Osteocyte (in vitro differentiated cells): ENCODE measurements at places on chromosomes 11 and 22. TPM values are rescaled to one million over a fixed set of nuclear protein-coding genes. Genes with fewer than 3 reads are reported as not detected.
A peak's percentile ranks its signal among the peaks of the same experiment; 100 is the strongest.

GLB1L2 gene
- total RNA-seq: 0.21 TPM in 1 of 2 replicates, not detected in the other

CARD16 gene
- total RNA-seq: 1.5 and 1.9 TPM in 2 replicates

DNA sequence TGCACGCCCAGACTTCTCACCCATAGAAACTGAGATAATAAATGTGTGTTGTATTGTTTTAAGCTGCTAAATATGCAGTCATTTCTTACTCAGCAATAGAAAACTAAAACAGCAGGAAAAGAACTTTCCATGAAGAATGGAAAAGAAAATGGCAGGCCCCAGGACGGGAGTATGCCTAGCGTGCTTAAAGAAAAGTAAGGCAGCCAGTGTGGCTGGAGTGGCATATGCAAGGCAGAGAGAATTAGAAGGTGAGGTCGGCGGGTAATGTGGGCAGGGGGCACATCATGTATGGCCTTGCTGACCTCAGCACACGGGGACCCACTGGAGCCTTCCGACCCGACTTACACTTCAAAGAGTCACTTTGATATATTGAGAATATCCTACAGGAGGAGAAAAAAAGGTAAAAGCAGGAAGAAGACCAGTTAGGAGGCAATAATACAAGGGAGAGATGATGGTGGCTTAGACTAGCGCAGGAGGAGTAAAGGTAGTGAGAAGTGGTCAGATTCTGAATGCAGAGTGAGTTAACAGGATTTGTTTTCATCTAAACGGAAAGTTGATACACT, 20.5 kb downstream of the TBRG1 start:
- H3K4me3 ChIP-seq: no peak overlapping the region
- no peaks in the 10 kb centered on the region for H3K27me3 ChIP-seq
- H3K4me1 ChIP-seq: peaks cover 4% of the 10 kb centered on the region
- H3K36me3 ChIP-seq: no peaks in the 10 kb centered on the region

- no peak overlapping the region for H3K4me3 ChIP-seq
- no peak for DNase-seq
- H3K27me3 ChIP-seq: no peaks in the 10 kb centered on the region
- H3K27ac ChIP-seq: no peak overlapping the region
- peaks cover 22% of the 10 kb centered on the region for H3K36me3 ChIP-seq
Measured at GRCh38 chr11:73866095-73866579, 10.5 kb downstream of the COA4 start.

DNA sequence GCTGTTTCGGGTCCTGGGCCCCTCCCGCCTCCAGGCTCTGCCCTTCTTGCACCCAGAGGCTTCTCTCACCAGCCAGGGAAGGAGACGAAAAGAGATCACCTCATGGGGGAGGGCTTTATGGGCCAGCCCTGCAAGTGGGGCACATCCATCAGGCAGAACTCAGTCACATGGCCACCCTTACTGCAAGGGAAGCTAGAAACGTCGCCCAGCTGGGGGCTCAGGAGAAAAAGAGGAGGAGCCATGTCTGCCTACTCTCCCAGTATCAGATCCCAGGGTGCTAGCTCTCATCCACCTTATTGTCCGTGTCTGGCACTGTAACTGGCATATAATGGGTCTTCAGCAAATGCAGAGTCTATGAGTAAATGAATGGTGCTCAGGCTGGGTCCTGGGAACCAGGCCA, 24.2 kb downstream of the MFNG start:
- no peak for DNase-seq
- H3K27me3 ChIP-seq: peaks cover 30% of the 10 kb centered on the region
- H3K27ac ChIP-seq: no peak overlapping the region

- no peaks in the 10 kb centered on the region for H3K36me3 ChIP-seq
- DNase-seq: no peak
- H3K4me3 ChIP-seq: no peak overlapping the region
- no peaks in the 10 kb centered on the region for H3K27me3 ChIP-seq
- peaks cover 21% of the 10 kb centered on the region for H3K4me1 ChIP-seq
Measured at GRCh38 chr11:130022799-130023198, 20.2 kb upstream of the PRDM10 start.

DNA sequence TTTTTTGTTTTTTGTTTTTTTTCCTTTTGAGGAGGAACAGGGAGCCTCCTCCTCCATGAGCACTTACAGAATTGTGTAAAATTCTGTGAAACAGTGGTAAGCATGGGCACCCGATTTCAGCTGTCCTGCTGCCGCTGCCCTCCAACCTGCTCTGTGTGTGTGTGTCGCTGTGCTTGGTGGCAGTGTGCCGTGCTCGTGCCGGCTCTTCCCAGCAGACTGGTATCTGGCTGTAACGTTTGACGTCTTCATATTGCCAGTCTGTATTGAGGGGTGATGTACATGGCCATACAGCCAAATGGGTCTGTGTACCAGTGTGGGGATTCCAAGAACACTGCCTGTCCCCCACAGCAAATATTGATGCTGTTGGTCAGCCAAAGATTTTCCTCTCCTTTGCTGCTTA, 97.1 kb downstream of the CWC15 start:
- H3K27me3 ChIP-seq: no peaks in the 10 kb centered on the region
- peak overlapping the region; percentile 98 for H3K27ac ChIP-seq
- H3K4me3 ChIP-seq: no peak overlapping the region
- peaks cover 51% of the 10 kb centered on the region for H3K36me3 ChIP-seq

GRCh38 chr22:33831207-33831606, 89.1 kb downstream of the LARGE1 start:
- no peak for DNase-seq
- no peak overlapping the region for H3K4me3 ChIP-seq
- H3K27me3 ChIP-seq: no peaks in the 10 kb centered on the region
- no peak overlapping the region for H3K27ac ChIP-seq
- H3K4me1 ChIP-seq: no peaks in the 10 kb centered on the region
- H3K36me3 ChIP-seq: no peaks in the 10 kb centered on the region

DNA sequence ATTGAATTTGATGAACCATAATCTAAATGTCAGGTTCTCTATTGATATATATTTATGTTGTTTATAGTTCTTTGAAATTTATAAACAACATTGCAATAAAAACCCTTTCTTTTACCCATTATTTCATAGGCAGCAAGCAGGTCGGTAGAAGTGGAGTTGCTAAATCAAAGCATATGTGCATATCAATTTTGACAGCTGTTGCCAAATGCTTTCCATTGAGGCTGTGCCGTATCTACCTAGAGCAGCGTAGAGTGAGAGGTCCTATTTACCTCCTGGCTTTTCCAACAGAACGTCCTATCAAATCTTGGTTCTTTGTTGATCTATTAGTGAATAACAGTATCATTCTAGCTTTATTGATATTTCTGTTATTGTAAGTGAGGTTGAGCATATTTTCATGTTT, 77.5 kb upstream of the SLC22A12 start:
- no peak overlapping the region for H3K27ac ChIP-seq
- no peaks in the 10 kb centered on the region for H3K36me3 ChIP-seq
- no peak for DNase-seq
- no peaks in the 10 kb centered on the region for H3K4me1 ChIP-seq
- no peak overlapping the region for H3K4me3 ChIP-seq

GP1BB gene
- total RNA-seq: 28.6 and 34.1 TPM in 2 replicates

DNA sequence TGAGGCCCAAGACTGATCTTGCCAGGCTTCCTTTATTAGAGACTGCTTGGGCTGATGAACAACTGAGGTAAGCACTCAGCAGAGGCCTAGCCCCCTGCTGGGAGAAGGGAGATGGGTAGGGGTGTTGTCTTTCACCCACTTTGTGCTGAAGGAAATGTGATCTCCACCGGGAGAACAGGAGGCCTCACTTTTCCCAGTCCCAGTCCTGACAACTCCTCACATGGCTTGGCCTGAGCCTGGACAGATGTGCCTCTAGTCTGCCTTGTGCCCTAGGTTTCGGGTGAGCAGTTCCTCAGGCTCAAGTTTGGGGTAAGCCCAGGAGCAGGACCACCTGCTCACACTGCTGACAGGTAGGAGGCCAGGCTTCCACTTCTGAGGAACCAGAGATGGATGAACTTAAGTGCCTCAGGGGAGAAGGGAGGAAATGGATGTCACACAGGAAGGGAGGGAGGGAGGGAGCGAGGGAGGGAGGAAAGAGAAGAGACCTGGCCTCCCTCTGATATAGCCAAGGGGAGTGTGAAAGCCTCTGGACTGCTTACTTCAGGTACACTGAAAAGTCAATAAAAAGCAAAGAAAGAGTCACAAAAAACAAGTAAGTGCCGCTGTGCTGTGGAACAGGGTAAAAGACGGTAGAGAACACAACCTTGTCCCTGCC, 8.1 kb downstream of the CLPB start:
- H3K27me3 ChIP-seq: no peaks in the 10 kb centered on the region
- H3K4me1 ChIP-seq: peaks cover 5% of the 10 kb centered on the region
- no peak overlapping the region for H3K27ac ChIP-seq
- no peak for DNase-seq
- H3K4me3 ChIP-seq: no peak overlapping the region

- H3K4me1 ChIP-seq: peaks cover 77% of the 10 kb centered on the region
- H3K27me3 ChIP-seq: no peaks in the 10 kb centered on the region
- H3K36me3 ChIP-seq: no peaks in the 10 kb centered on the region
- peak overlapping the region; percentile 42 for H3K27ac ChIP-seq
- no peak overlapping the region for H3K4me3 ChIP-seq
Measured at GRCh38 chr11:12727563-12728211, 53.5 kb downstream of the TEAD1 start.

PTPRCAP gene
- 0.89 and 1.2 TPM in 2 replicates for total RNA-seq

RNF214 gene
- 32.8 and 34.2 TPM in 2 replicates for total RNA-seq

DNA sequence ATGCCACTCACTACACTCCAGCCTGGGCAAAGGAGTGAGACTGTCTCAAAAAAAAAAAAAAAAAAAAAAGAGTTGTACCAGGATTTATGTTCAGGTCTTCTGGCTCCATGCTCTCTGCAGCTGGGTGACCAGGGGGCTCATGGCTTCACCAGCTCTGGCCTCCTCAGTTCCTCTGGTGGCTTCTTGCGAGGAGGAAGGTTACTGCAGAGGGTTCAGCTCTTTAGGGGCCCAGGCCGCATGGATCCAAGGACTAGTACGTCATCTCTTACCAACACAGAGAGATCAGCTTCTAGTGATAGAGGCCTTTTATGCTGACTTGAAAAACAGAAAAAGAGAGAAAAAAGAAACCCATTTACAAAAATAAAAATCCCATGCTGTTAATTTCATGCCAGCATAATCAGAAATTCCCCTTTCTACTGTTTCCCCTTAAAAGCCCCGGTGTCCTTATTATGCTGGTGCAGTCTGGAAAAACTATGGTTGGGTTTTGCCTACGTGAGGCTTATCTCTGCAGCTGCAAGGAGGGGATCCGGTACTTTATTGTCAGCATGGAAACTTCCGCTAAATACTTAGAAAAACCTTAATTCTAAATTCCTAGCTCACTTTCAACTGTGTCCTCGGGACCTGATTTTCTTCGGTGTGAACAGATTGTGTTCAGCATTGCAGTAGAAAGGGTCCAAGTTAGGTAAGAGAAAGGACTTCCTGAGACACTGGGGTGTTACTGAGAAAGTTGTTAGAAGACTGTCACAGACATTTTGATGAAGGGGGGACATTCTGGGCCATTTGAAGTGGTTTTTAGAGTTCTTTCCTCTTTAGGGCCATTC, 13.7 kb downstream of the ZBTB16 start:
- H3K36me3 ChIP-seq: peaks cover 38% of the 10 kb centered on the region
- H3K4me1 ChIP-seq: peaks cover 42% of the 10 kb centered on the region
- no peak overlapping the region for H3K4me3 ChIP-seq
- no peak for DNase-seq
- H3K27ac ChIP-seq: no peak overlapping the region
- H3K27me3 ChIP-seq: peaks cover 41% of the 10 kb centered on the region

C1QTNF4 gene
- 0.37 and 0.51 TPM in 2 replicates for total RNA-seq

MS4A13 gene
- total RNA-seq: not detected in 2 replicates

DNA sequence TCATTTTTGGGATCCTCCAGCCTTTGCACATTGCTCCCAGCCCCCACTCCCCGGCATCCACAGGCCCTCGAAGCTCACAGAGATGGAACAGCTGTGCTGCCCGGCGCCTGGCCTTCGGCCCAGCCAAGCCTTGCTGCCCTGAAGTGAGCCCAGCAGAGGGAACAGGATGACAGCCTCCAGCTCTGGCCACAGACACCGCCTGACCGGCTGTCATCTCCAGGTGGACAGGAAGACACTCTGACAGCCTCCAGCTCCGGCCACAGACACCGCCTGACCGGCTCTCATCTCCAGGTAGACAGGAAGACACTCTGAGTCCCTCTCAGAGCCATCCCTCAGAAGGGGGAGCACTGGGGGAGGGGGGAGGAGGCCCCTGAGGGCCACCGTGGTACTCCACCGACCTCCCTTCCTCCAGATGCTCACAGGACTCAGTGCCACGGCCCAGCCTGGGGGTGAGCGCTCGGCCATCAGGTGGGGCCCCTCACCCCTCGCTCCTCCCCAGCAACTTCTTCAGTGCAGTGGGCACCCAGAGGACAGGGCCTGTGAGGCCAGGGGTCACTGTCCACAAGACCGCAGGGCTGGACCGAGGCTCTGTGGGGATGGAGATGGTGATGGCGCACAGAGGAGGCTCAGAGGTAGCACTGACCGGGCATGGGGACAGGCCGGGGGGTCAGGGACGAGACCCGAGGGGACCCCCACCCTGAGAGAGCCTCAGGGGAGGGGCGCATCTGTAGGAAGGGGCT, 58.6 kb downstream of the BRD1 start:
- peaks cover 9% of the 10 kb centered on the region for H3K36me3 ChIP-seq
- H3K4me1 ChIP-seq: no peaks in the 10 kb centered on the region
- DNase-seq: no peak
- H3K4me3 ChIP-seq: no peak overlapping the region
- H3K27ac ChIP-seq: no peak overlapping the region

DNA sequence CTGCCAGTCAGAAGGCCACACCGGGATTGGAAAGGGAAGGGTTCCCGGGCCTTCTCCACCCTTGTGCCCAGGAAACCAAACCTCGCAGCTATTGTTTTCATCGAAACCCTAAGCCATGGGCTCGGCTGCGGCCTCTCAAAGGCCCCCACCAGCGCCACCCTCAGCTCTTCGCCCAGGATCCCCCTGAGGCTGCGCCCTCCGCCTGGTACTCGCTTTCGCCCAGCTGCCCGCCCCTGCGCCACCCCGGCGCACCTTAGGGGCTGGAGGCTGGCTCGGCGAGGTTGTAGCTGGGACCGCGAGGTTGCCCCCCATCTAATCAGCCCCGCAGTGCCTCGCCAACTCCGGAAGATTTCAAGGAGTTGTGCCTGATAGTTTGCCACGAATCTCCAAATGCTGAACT, 49.0 kb downstream of the FZD4 start:
- peaks cover 2% of the 10 kb centered on the region for H3K36me3 ChIP-seq
- H3K4me3 ChIP-seq: no peak overlapping the region
- no peaks in the 10 kb centered on the region for H3K27me3 ChIP-seq
- no peak for DNase-seq
- H3K27ac ChIP-seq: no peak overlapping the region

GRCh38 chr11:8773916-8774539, 91.4 kb downstream of the RPL27A start:
- no peak overlapping the region for H3K4me3 ChIP-seq
- H3K27ac ChIP-seq: peak overlapping the region; percentile 75

GRCh38 chr11:78961937-78962701, 387.5 kb upstream of the NARS2 start:
- H3K4me3 ChIP-seq: peak overlapping the region; percentile 72
- no peaks in the 10 kb centered on the region for H3K27me3 ChIP-seq
- no peaks in the 10 kb centered on the region for H3K36me3 ChIP-seq
- no peak for DNase-seq
- H3K4me1 ChIP-seq: peaks cover 42% of the 10 kb centered on the region
- no peak overlapping the region for H3K27ac ChIP-seq
